ENCODE measurements at places on chromosomes 4 and X.
A peak's percentile ranks its signal among the peaks of the same experiment; 100 is the strongest.

DNA sequence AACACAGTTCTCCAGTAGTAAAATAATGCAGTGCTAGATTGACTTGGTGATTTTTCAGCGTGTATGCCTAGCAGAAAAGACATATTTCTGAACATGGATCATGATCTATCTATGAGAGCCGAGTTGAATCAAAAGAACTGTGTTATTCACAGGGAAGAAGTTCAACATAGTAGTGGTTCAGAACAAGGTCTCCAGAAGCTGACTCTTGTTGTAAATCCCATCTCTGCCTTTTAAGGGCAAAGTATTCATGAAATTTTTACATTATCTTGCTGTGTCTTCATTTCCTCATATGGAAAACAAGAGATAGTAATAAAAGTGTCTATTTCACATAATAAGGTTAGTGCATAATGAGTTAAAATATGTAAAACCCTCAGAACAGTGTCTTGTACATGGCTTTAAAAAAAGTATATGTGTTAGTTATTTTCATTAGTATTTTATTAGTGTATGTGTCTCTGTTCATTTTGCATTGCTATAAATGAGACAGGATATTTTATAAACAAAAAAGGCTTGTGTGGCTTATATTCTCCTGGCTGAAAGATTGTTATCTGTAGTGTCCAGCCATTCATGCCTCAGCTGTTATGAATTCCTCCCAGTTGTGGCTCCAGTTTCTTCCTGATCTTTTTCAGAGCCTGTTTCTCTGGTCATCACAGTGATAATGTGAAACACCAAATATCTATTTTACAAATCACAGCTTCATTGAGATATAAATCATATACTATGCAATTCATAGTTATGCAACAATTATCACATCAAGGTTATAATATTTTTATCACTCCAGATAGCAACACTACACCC is 1351.2 kb downstream of the STIM2 start:
- DNase-seq: peak; percentile 2

DNA sequence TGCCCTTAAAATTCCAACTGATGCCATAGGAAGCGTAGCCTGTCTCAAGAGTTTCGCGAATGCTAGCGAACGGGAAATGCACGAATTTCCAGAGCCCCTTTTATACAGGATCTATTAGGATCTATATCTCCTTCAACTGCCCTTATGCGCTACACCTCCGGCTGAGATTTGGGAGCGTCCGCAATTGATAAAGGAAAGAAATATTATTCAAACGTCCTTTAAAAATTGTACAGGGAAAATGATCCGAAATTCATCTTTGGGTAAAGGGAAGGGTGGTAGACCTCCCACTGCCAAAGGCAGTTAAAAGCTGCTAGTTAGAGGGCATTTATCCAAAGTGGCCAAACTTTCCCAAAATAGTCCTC is 609 bp downstream of the NR3C2 start:
- DNase-seq: no peak

DNA sequence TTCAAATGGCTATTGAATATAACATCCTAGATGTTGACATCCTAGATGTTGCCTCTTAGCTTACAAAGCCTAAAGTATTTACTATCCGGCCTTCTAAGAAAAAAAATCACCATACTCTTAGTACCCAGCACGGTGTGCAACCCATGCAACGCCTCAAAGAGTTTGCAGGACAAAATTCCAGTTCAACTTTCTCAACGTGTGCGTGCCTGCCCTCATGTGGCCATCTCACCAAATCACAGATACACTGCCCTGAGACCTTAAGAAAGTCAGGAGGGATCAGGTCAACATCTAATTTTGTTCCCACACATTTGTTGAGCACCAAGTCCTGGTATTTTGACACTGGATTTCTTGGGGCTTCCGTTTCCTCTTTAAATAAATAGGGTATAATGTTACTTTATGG is 68.3 kb downstream of the CRMP1 start:
- DNase-seq: no peak

GRCh38 chr4:3432381-3432790 is 9.4 kb upstream of the HGFAC start:
- no peak for DNase-seq

Measured in amniotic stem cell (primary cell).